ENCODE measurements at places on chromosomes 1 and 21. TPM values are rescaled to one million over a fixed set of nuclear protein-coding genes. Genes with fewer than 3 reads are reported as not detected.

DNA sequence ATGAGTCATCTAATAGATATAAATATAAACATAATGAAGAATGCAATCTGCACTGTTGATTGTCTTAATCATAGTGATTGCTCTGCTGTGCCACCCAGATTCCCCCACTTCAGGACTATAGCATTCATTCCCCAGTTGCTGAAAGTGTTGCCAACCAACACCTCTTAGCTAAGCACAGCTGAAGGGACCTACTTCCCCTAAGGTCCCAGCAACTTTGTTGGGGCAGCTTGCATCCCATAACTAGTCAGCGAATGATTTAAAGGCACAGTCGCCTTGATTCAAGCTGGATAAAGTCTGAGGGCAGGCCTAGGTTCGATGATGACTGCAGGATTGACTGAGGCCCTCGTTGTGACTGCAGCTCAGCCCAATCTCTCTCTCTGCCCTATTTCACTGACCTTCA, 14.3 kb upstream of the RGS1 start:
- no peaks in the 10 kb centered on the region for H3K4me1 ChIP-seq
- H3K4me3 ChIP-seq, result no peak overlapping the region
- no peaks in the 10 kb centered on the region for H3K27me3 ChIP-seq
- no peak for DNase-seq
- H3K27ac ChIP-seq, result no peak overlapping the region

DNA sequence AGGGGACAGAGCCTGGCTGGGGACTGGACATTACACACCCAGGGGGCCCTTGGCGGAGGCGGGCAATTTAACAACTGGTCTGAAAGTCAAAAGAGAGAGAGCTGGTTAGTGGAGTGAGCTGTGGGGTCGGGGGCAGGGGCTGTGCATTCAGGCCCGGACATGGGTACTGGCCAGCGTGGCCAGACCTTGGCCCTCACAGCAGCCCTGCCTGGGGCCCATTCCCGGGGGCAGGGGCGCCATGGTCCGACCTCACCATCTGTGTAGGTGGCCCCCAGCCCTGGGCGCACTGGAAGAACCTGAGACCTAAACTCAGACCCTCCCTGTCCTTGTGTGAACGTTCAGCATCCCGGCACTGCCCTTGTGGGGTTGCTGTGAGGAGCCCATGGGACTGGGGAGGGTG, 5.0 kb downstream of the CLDN19 start:
- no peak overlapping the region for H3K4me3 ChIP-seq
- no peak for DNase-seq
- H3K4me1 ChIP-seq, result peaks cover 4% of the 10 kb centered on the region
- no peaks in the 10 kb centered on the region for H3K36me3 ChIP-seq
- no peak overlapping the region for H3K27ac ChIP-seq
- no peaks in the 10 kb centered on the region for H3K27me3 ChIP-seq

- no peaks in the 10 kb centered on the region for H3K27me3 ChIP-seq
- H3K27ac ChIP-seq, result no peak overlapping the region
- H3K4me1 ChIP-seq, result no peaks in the 10 kb centered on the region
- H3K4me3 ChIP-seq, result no peak overlapping the region
- peaks cover 69% of the 10 kb centered on the region for H3K36me3 ChIP-seq
- DNase-seq, result no peak
Observed at GRCh38 chr1:156949127-156949526, 28.7 kb downstream of the LRRC71 start.

Gene HFM1
- 1.2 TPM for total RNA-seq

Gene TSPEAR
- total RNA-seq, result 0.22 TPM

Gene RGS13
- total RNA-seq, result 2.1 TPM

All from kidney (tissue), 22 donors.